CD4-positive, alpha-beta T cell (primary cell): ENCODE measurements at places on chromosomes 5 and 9.

- no peak for DNase-seq
Measured at GRCh38 chr5:157740229-157740610, 3.3 kb upstream of the LSM11 start.

DNA sequence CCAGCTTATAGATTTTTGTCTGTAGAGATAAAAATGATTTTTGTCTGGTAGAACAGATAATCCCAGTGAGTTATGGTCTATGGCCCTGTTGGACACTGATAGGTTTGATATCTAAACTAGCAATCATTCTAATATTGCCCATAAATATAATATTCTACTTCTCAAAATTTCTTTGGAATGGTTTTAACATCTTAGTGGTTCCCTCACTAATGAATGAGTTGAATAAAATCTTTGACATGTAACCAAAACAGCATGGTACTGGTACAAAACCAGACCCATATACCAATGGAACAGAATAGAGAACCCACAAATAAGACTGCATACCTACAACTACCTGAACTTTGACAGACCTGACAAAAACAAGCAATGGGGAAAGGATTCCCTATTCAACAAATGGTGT is 219.7 kb downstream of the SEC61B start:
- DNase-seq, result no peak

DNA sequence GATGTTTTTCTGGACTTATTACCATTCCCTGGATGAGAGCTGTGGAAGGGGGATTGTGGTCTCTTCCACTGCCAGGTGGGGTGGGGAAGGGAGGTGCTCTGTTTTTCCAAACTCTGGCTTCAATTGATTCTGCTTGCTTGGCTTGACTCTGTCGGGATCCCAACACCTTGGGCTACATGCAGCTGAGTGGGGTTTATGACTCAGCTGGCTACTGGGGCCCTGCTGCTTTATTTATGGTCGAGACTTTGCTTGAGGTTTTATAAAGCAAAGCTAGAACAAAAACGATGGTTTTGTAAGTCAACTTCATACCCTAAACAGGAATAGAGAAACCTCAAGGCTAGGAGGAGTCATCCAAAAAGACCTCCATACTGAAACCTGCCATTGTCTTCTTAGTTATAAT is 76.3 kb downstream of the AOPEP start:
- no peak for DNase-seq

DNA sequence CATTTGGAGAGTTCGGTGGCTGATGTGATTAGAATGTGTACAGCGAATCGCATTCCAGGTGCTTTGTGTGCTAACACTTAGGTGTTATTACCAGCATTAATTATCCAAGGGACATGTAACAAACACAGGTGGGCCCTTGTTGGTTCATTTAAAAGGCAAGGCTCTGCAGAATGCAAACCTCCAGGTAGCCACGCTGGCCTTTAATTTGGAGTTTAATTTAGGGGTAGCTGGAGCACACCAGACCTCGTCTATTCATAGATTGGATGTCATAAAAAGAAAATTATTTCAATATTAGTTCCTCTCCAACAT is 191.1 kb downstream of the MAT2B start:
- no peak for DNase-seq

DNA sequence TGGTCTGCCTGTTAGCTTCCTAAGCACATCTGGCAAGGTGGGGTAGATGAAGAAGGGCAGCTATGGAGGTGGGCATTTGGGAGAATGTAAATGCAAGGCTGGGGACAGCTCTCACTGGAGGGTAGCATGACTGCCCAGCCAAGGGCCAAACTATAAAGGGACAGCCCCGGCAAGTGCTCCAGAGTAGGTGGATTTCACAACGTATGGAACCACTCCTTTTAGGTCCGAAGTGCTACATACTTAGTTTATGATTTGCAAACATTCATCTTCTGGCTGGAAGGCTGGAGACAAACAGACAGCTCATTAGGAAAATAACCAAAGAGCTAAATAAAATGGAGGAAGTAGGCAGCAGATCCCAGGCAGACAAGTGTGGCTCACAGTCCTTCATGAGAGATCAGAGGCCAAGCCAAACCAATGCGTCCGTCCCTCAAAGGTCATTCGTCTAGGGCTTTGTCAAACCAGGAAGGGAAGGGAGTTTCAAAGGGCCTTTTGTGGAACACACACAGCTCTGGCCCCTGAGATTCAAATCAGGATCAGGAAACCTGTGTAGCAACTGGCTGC is 42.5 kb upstream of the GLRX start:
- DNase-seq, result no peak

DNA sequence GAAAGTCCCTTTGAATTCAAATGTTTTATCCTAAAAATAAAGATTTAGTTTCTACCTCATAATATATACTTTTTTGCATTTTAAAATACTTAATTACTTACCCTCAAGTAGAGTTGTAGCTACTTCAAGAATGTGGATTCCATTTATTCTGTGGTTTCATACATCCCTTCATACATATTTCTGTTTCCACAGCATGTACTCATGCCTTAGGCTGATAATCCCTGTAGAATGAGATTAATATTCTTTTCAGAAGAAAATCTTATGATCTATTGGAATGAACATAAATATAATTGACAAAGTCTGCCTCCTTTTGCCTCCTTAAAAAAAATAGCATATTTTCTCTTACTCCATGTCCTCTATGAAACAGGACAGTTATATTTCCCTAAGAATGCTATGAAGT is 465.7 kb downstream of the DTWD2 start:
- no peak for DNase-seq

DNA sequence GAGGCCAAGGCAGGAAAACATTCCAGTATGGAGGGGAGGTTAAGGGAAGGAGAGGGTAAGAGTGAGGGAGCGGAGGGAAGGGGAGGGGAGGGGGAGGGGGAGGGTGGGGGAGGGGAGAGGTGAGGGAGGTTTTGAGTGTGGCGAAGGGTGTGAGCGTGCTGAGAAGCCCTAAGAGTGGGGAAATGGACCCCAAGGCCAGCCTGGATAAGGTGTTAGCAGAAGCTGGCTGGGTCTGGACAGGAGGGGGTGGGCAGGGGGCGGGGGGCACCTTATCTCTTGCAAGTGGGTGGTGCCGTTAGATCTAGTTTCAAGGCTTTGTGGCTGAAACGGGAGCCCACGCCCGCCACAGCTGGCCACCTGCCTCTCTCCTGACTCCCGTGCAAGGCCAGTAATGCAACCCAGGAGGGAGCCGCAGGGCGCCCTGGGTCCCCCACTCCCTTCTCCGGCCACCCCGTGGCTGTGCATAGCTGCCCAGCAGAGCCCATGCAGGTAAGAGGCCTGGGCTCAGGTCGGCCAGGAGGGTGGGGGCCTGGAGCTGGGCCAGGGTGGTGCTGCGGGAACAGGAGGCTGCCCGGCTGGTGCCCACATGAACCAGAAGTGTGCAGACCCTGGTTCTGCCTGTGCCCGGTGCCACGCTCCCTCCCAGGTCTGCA is 677 bp downstream of the RNF224 start:
- DNase-seq, result no peak

GRCh38 chr5:101915554-101915953 is 380.5 kb downstream of the SLCO4C1 start:
- DNase-seq, result no peak

DNA sequence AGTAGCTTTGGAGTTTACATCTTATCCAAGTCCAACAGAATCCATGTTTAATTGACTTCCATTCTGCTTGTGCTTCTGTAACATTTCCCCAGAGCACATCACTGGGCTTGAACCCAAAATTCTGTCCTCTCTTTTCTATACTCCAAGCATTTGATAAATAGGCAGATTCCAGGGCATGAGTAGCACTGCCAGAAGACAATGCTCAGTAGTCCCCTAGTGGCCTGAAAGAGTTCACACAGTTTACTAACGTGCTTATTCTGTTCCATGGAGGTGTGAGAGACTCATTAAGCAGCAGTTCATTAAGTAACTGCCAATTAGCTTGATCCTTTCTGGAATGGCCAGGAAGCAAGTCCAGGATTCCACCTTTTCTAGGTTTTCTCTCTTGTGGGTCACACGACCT is 9.4 kb upstream of the GABRA6 start:
- DNase-seq, result no peak

DNA sequence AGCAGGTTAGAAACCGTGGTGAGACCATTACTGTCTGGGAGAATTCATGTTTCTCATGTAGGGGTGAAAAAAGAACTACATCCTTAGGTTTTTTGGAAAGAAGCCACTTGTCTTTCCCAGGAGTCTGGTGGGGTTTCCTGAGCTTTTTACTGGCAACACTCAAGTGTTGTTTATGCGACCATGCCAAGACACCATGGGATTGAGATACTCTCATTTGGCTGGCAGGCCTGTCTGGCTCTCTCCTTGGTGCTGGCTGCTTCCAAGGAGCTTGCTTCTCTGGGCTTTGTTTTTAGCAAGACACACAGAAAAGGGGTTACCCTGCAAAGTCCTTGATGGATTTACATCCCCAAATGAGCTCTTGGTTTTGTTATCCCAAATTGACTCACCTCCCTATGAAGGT is 80.9 kb upstream of the ISL1 start:
- DNase-seq, result no peak

DNA sequence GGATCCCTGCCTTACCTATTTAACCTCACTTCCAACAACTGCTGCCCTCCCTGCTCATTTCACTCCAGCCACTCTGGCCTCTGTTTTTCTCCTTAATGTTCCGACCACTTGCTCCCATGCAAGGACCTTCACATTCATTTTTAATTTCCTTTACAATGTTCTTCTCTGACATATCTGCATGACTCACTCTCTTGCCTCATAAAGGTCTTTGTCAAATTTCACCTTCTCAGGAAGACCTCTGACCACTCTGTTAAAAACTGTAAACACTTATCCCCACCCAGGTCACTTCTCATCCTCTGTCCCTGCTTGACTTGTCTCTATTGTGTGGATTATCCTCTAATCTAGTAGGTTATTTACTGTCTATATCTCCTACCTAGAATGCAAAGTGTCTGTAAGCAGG is 751.2 kb downstream of the BRINP1 start:
- no peak for DNase-seq

DNA sequence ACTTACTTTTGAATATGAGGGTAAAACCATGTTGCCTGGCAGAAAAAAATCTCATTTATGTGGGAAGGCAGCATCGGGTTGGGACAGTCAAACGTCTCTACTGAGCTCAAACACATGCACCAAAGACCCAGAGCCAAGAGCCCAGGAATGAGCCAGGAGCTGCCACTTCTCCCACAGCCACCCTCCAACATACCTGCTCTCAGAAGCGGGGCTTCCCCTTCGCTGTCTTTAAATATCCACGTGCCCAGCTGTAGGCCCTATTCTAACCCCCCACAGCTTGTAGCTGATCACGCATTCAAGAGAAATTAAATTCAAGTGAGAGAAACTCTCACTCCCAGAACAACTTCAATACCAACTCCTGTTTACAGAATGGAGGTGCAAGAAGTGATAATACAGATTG is 42.6 kb upstream of the MAP3K1 start:
- no peak for DNase-seq

DNA sequence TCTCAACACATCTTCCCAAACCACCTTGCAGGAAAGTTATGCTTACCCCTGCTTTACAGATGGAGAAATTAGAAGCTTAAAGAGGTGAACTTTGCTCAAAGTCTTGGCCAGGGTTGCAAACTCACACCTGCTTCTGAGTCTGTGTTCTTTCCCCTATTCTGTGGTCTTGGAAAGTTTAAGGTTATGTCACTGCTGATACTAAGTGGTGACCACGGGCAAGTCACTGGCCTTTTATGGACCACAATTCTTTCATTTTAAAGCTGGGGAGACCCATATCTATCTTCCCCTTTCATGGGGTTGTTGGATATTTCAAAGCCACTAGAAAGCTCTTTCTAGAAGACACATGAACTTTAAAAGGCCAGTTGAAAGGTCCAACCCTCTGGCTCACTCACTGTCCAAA is 95.4 kb upstream of the KLF4 start:
- DNase-seq, result no peak

DNA sequence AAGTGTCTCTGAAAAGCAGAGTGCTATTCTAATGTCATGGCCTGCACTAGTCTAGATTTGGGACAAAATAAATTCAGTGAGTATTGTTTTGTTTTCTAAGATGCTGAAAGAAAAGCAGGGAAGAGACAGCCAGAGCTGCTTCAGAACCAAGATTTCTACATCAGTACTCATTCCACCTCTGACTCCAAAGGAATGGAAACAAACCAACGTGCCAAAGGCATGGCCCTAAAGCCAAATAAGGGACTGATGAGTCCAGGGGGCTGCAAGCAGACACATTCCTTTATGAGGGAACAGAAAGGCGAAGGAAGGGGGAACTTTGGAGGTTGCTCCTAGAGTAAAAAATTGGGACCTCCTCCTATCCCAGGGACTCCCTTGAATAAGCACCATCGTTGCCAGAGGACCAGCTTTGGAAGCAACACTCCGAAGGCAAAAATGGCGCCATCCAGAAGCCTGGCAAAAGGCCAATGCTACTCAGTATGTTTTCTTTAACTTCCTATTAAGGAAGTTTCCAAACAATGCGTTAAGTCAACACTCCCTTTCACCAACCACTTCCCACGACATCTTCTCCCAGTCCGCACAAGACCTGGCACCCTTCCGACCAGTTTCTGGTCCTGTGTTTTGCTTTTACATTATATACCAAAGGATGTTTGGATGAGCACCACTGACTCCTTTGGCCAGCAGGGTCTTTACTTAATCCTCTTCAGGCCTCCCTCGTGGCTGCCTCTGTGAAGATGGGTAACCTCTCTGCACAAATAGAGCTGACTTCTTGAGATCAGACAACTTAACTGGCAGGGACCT is 31.6 kb downstream of the ADAM19 start:
- DNase-seq, result peak; percentile 37

GRCh38 chr9:88164850-88165249 is 26.6 kb upstream of the SPATA31C2 start:
- no peak for DNase-seq

DNA sequence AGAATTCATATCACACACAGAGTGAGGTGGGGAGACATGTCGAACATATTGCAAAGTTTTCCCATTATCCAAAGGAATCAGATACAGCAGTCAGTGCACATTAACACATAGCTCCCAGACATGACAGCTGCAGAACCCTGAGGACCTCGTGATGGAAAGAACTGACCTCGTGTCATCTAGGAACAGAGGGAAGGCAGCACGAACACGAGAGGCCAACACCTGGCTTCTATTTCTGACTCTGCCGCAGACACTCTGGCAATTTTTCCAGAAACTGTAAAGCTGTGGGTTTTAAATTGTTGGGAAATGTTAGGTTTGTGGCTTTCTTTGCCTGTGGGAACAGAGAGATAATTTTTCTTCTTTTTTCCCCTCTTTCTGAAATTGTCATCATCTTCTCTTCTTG is 315.0 kb upstream of the PIK3R1 start:
- DNase-seq, result no peak
